ENCODE measurements at places on chromosomes 16 and 17. TPM values are rescaled to one million over a fixed set of nuclear protein-coding genes. Genes with fewer than 3 reads are reported as not detected.

The ABCC3 gene
- 5.4 TPM for total RNA-seq

The RNF222 gene
- not detected for total RNA-seq

The PRR29 gene
- total RNA-seq = 1.5 TPM

The TBC1D3B gene
- total RNA-seq = 1.1 TPM

The IGSF6 gene
- total RNA-seq = not detected

The TANC2 gene
- total RNA-seq = 7.6 TPM

The CHD9NB gene
- 0.66 TPM for total RNA-seq

The TUBB3 gene
- 427 TPM for total RNA-seq

The TP53TG3B gene
- not detected for total RNA-seq

The TPPP3 gene
- total RNA-seq = 0.66 TPM

The DNAH3 gene
- total RNA-seq = not detected

All from aortic smooth muscle cell (primary cell).